Stimulated activated naive CD4-positive, alpha-beta T cell treated with Interleukin-2 at 50 U/mL for 16 hours (primary cell): ENCODE measurements at places on chromosomes 16 and 17.

DNA sequence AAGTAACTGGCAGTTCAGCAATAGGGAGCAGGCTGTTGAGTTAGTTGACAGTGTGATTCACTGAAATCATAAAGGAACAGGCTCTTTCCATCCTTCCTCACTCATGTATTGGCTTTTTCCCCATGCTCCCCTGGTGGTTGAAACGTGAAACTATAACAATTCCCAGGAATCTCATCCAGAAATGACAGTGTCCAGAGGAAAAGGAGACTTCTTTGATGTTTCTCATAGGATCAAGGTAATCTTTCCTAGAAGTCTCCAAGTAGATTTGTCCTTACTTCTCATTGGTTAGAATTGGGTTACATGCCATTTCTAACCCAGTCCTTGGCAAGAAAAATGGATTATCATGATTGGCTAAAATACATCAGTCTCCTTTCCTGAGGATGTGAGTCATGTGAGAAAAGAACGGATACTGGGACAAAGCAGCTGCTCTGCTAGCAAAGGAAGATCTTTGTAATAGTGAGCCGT lies 14.4 kb downstream of the TTC19 start:
- DNase-seq = no peak

- DNase-seq = peak; percentile 22
Measured at GRCh38 chr16:48558371-48558841, 51.6 kb downstream of the N4BP1 start.

GRCh38 chr16:66175636-66176035 lies 190.9 kb upstream of the CDH5 start:
- no peak for DNase-seq

- no peak for DNase-seq
Measured at GRCh38 chr17:1743088-1743439, 393 bp downstream of the SERPINF2 start.

DNA sequence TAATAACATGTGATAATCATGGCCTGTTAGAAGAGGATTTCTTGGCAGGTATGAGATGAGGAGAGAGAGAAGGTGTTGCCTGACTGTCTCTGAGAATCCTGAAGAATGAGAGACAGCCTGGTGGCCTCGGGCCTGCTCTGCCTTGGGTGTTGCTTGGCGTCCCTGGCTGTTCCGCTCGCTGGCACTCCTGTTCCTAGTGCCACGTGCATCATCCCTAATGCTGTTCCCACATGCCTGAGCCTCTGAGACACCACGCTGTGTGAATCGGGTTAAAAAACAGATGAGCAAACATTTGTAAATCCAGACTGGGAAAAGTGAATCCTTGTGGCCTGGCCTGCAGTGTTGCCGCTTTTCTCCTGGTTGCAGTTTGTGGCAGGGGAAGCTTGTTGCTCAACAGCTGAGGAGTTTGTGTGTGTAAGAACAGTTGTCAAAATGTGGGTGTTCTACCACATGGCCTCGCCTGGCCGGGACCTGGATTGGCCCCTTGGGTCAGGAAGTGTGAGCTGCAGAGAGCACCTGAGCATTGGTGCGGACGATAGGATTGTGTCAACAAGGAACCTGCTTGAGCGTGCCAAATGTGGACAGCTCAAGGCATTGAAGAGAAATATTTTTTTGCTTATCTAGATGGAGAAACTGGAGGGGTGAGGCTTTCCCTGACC lies 22.0 kb downstream of the UBN1 start:
- no peak for DNase-seq

DNA sequence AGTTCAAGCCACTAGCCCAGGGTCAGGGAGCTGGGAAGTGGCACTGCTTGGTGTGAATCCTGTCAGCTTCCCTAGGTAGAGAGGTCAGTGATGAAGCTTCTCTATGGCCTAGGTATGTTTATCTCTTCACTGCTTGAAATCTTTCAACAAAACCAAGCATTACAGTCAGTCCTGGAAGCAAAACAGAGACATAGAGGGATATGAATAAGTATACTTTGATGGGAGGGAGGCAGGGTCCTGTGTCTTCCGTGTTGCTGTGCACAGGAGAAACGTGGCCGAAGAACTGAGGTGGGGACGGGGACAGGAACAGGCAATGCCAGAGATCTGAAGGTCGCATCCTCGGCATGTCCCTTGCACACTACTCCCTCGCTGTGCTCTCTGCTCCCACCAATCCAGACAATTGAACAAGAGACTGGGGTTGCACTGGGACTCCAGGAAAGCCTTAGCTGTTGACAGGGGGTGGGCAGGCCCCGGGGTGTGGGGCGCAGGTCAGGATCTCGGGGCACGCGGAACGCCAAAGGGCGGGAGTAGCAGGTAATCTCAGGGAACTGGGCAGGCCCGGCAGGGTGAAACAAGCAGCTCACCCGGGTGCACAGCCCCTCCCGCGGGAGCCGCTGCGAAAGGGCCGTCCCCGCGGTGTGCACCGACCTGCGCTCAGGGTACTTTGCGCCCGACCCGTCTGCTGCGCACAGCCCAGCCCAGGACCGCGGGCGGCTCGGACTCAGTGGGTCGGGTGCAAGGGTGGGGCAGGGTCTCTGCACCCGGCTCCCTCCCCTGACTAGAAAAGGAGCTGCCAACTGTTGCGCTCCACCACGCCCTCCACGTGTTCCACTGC lies at the start of gene MT1H:
TSS of gene MT1H (plus strand) at position 810 of the 835 bp plus-strand sequence. CDS start 71 bp downstream, outside the sequence.
- no peak for DNase-seq

DNA sequence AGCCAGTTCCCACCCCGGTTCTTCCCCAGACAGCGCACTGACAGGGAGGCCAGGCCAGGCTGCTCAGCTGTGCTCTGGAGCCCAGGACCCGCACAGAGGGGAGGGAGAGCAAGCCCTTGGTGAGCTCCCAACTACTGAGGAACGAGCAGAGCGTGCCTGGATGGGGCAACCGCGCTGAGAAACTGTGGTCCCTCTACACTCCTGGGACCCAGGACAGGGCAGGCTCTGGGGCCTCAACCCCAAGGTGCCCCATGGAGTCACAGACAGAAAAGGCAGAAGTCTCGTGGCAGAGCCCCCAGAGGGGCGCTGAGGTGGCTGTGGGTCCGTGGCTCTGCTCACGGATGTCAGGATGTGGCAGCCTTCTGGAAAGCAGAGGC lies 16.3 kb downstream of the SLX4 start:
- DNase-seq = no peak

GRCh38 chr17:36687736-36688135 lies 86.4 kb downstream of the MRM1 start:
- no peak for DNase-seq

GRCh38 chr17:15266325-15267125 lies 1.4 kb upstream of the PMP22 start:
- no peak for DNase-seq
